ENCODE measurements at places on chromosomes 12 and 14.
A peak's percentile ranks its signal among the peaks of the same experiment; 100 is the strongest.

DNA sequence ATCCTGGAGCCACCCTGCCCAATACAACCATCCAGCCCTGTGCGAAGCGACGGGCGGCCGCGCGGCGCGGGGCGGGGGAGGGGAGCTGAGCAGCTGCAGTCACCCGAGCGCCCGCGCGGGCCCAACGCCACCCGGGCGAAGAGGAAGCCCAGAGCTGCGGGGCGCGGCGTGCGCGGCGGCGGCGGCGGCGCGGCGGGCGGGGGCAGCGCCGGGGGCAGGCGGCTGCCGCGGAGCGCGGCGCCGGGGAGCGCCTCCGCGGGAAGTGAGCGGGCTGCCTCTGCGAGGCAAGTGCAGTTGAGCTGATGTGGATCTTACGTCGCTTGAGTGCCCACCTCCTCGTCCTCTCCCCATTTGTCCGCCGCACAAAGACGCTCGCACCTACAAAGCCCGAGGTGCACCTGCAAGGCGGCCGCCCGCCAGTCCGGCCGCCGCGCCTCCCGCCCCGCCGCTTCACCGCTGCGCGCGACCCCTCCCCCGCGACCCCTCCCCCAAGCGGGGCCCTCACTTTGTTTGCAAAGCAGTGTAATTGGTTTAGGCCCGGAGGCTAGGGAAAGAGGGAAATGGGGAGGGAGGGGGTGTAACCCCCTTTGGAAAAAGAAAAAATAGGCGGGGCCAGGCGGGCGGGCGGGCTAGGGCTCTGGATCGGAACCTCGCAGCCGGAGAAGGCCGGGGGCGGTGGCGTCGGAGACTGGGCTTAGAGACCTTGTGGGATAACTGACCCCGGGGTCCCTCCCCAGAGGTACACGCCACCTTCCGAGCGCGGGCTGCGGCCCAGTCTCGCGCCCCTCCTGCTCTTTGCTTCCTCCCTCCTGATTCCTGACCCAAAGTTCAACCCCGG is at the start of the genes FOXA1 and TTC6:
Gene FOXA1 (minus strand): TSS at position 279 of the 838 bp plus-strand sequence. CDS start 277 bp downstream, at position 2.
Gene TTC6 (plus strand): TSS at position 659 of the 838 bp plus-strand sequence. CDS start 26,436 bp downstream, outside the sequence.
- no peak for DNase-seq

GRCh38 chr14:47278233-47278842 is 397.1 kb downstream of the MDGA2 start:
- DNase-seq: no peak

DNA sequence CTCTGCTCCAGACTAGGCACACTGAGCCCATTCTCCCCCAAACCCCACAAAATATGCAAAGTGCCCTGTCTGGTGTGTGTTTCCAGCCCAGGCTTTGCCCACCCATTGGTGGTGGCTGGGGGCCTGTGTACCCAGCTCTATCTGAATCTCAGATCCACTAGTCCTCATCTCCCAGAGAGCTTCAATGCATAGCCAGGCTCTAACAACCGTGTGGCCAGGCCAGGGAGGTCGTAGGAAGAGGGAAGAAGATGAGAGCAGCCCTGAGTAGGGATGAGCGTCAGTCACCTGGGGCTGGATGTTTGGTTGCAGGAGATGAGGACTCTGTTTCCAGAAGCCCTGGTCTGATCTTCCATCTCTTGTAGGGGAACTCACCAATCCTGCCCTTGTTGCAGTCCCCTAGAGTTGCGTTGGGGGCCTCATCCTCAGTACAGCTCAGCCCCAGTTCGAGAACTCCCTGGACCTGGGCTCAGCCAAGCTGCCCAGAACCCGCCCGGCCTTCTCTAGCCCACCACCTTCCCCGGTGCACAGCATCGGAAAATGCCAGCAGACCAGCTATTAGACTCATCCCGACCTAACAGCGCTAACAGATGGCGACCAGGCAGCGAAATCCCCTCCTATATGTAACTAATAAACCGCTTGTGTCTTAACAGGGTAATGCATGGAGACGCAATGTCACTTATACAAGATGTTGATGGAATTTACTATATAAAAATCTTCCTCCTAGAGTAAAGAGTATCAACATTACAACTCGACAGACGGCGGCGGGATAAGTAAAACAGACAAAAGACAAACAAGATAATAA is 3.2 kb upstream of the LHX5 start:
- DNase-seq: no peak

DNA sequence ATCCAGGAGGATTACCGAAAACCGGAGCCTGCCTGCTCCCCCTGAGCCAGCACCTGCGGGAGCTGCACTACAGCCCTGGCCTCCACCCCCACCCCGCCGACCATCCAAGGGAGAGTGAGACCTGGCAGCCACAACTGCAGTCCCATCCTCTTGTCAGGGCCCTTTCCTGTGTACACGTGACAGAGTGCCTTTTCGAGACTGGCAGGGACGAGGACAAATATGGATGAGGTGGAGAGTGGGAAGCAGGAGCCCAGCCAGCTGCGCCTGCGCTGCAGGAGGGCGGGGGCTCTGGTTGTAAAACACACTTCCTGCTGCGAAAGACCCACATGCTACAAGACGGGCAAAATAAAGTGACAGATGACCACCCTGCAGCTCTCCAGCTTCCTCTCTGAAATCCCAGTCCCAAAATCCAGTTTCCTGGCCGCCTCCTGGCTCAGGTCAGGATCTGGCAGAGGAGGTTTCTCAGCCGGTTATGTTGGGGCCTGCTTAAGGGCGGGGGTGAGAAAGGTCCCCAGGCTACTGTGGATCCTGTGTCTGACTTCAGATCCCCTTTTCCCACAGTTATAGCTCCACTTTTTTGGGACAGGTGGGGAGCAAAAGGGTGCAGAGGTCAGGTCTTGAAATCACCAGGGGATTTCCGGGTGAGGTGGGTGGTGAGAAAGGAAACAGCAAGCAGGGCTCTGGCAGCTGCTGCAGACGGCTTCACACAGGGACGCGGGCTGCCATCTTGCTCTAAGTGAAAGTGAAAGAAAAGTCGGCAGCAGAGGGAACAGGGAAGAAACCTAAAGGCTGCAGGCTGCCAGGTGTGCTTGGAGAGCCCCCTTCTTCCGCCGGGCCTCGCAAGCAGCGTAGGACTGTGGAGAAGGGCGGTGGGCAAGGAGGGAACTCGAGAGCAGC is at the start of gene TAPBPL:
Gene TAPBPL (plus strand): TSS at position 695 of the 897 bp plus-strand sequence. CDS start 207 bp downstream, outside the sequence.
- peak; percentile 75 for DNase-seq

DNA sequence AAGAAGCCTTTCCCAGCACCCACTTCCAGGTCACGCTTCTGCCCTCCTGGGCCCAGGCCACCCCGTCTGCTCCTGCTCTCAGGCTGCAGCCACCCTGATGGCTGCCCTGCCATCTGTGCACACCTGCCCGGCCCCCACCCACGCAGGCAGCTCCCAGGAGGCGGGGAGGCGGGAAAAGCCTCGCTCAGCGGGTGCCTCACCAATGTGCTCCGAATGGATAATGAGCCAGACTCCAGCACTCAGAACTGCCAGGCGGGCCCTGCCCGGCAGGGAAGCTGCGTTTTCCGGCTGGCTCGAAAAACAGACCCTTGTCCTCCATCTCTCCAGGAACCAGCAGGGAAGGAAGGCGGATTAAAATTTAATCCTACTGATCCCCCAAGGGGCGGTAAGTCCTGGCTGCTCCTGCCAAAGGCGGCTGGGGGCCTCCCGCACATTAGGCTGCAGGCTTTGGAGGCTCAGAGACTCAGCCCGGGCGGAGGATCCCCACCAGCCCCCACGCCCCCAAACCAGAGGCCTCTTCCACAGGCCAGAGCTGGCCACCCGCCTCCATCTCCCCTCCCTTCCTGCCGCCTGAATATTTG is 104.0 kb downstream of the NCOR2 start:
- no peak for DNase-seq

DNA sequence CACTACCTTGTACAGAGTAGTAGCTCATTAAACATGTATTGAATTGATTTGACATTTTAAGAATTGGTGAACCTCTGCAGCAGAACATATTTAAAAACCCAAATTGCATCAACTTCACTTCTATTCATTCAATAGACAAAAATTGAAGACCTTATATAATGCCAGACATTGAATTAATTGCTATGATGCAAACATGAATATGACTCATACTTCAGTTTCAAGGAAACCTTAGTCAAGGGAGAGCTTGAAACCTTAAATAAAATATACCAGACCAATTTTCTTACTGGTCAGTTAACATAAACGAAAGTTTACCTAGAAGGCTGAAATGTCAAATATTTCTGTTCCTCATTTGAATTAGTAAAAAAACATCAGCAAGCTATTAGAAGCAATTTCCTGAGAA is 5.0 kb upstream of the MGAT4C start:
- no peak for DNase-seq

GRCh38 chr12:119258556-119258955 is 76.0 kb upstream of the CCDC60 start:
- no peak for DNase-seq

GRCh38 chr12:83823386-83824045 is 1089.1 kb downstream of the SLC6A15 start:
- peak; percentile 4 for DNase-seq

DNA sequence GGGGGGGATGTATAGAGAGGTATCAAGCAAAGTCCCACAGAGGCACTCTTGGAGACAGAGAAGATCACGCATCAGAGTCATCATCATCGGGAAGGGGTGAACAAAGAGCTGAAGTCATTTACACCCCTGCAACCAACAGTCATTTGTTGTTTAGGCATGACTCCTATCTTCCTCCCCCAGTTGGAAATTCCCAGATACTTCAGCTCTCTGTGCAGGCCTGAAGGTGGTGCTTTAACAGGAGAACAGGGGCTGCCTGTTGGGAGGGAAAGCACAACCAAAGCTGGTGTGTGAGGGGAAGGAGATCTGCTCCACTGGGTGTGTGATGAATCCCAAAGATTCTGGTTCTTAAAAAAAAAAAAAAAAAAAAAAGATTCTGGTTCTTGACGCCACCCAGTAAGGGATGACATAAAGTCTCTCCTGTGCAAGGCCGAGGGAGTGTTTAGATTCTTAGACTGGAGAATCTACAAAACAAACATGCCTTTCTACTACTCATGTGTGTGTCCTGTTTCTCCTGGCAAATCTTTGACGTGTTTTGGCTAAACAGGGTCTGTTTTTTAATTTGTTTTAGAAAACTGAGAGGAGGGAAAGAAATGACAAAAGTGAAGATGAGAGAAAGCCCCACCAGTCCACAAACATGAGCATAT is 121.0 kb upstream of the ARHGAP5 start:
- no peak for DNase-seq

DNA sequence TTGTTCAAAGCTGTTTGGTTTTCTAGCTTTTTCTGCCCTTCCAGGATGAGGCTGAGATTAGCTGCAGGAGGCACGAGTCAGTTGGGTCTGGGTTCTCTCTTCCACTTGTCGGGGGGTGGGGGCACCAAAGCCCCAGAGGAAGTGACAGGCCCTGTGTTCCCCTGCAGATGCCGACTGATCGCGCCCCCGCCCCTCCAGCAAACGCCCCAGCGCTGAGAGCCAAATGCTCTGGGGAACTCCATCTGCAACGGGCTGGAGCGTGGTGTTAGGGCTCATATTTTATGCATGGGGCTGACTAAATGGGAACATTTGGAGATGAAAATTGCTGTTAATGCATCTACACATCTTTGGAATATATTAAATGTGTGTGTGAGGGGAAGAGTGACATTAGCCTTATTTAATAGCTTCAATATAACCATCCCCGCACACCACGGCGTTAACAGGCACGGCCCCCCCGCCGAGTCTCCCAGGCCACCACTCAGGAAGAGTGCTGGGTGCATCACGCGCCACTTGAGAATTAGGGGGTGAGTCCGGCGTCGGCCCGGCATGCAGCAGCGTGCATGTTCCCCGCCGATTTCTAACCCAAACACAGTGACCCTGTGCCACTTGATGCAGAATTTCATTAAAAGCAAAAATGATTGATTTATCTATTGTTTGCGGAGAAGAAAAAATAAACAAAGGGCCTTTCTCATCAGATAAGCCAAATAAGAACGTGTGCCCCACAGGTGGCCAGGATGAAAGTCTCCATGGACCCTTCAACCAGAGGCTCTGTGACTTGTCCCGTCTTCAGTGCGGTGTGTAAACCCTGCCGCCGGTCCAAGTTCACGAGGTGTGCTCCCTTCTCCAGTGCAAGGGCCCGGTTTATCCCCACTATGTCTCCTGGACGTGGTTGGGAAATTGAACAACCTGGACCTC is 165.0 kb upstream of the RTL1 start:
- no peak for DNase-seq

DNA sequence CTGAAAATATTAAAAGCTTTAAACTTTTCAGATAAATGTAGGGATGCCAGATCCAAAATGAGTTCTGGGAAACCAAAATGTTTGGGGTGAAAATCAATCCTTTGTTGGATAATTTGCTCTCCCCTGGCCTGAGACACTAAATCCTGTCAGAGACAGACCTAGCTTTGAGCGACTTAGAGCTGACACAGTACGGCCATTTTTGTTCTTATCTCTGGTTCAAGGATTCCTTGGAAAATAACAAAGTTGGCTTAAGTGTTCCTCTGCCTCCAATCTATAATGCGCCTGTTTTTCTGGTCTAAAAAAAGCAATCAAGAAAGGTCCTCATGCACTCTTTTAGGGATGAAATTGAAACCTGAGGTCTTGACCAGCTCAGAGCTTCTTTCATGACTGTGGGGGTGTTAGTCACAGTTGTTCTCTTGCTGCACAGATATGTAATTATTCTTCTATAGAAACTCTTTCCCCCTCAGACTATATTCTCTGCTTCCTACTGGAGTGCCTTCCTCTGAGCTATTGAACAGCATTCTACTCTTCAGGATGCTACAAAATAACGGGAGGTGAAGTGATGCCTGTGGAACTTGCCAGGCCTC is 52.3 kb upstream of the EGLN3 start:
- no peak for DNase-seq
